Activated gamma-delta T cell (primary cell): ENCODE measurements at places on chromosomes 3 and 15.

GRCh38 chr15:89144491-89144890, 56.2 kb downstream of the ABHD2 start:
- no peak for DNase-seq

GRCh38 chr15:93312891-93313486, 224.0 kb upstream of the RGMA start:
- no peak for DNase-seq

- DNase-seq: no peak
These were observed 64.2 kb upstream of the MYZAP start for GRCh38 chr15:57527382-57528091.

DNA sequence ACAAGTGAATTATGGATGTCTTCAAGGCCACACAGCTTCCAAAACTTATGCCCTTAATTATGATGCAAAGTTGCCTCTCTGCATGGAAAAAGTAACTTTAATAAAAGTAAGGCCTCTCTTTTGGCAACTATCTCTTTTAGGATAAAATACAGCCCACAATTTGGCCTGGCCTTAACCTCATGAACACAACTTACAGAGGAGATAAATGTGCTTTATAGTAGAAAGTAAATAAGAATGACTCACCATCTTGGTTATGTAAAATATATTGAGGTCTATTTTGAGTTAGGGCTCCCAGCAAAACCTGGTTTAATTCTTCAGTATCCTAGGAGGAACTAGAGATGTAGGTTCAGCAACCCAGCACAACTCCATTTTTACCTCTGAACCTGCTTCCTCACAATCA, 164.0 kb downstream of the ROBO2 start:
- no peak for DNase-seq

GRCh38 chr3:148971401-148972163, 19.8 kb upstream of the GYG1 start:
- no peak for DNase-seq

DNA sequence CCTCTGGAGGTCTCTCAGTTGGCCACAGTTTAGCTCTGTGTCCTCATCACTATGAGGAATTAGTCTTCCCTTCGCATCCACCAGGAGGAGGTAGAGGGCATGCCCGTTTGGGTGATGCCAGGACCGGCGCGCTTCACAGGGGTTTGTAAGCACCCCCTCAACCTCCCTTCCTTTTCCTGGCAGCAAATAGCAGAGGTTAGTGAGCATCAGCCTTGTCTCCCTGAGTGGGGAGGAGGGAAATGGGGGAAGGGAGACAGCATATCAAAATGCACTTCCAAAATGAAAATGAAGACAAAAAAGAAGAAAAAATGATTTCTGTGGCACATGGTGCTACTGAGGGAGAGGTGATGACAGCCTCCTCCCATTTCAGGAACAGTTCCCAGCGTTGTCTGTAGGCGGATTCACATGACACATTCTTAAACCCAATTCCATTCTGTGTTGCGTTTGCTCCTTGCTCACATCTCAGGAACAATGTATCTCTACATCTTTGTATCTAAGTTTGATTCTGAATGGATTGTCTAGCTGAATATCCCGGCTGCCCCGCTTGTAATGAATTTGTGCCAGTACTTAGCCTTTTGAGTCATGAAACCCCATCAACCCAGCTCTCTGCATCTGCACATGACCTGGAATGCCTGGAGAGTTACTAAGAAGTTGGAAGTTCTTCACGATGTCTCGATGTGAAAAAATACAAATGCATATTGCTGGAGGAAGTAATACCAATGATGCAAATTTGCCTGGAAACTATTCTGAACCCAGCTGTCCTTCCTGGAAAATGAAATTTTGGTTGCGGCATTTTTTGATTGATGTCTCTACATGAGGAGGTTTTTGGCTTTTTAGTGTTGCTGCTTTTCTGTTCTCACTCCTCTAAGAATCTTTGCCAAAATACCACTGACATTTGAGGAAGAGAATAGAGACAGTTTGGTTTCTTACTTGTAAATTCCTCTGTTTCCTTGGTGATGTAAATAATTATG, 45.2 kb downstream of the TYRO3 start:
- no peak for DNase-seq

- no peak for DNase-seq
These were observed 25.9 kb downstream of the EXOG start for GRCh38 chr3:38522002-38522401.

DNA sequence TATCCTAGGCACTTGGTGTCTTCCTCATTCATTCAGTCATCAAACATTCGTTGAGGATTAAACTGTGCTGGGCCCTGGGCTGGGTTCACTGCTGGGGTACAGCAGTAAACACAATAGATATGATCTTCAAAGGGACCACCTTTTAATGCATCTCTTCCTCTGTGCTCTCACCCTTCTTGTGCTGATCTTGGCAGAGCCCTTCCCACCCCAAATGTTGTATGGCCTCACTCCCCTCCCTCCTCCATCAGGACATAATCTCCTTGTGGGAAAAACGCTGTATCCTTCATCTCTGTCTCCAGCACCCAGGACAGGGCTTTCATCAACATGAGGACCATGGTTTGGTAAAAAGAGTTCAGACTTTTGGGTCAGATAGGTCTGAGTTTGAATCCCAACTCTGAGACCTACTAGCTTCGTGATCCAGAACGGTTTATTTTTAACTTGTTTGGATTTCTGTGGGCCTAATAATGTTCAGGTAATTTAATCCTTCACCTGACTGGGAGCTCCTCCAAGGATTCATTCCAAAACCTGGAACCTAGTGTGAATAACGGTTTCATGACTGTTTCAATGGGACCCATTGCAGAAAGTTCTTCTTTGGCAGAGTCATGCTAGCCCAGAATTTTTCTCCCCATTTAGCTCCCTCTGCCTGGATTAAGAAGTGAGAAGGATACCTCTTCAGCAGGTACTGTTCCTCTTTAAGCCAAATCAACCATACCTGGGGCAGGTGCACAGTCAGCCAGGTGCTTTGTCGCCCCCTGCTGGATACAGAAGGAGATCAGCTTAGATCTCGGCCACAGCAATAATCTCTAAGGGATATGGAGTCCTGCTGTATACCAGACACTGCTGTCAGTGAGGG, 5.2 kb upstream of the WNT7A start:
- DNase-seq: no peak

- no peak for DNase-seq
These were observed 175.7 kb downstream of the FOXP1 start for GRCh38 chr3:71407823-71408222.

DNA sequence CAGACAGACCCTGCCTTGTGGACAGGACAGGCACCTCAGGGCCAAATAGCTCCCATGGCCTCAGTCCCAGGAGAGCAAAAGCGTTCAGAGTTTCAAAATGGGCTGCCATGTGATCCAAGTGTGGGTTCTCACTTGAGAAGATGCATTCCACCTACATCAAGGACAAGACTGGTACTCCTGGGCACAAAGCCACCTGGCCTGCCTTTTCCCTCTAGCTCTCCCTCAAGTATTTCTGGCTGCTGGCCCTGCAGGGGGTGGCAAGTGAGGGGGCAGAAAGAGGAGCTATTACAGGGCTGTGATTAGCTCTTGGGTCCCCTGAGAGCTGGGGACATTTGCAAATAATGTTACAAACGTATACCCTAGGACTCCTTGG, 6.5 kb upstream of the COL7A1 start:
- DNase-seq: no peak

- DNase-seq: no peak
These were observed 23.0 kb upstream of the ANP32A start for GRCh38 chr15:68843425-68844311.

DNA sequence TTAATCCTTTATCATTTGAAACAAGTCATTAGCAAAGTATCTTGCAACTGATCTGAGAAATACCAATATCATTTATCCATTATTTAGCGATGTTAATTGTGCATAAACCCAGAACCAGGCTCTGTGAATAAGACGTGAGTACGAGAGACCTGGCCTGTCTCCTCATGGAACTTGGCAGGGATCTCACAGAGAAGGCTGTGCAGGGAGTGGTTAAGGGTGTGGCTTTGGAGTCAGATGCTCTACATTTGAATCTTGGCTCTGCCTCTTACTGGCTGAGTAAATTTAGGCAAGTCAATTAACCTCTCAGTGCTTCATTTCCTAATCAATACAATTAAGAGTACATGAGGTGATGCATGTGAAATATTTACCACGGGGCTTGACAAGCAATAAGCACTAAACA, 39.9 kb upstream of the TBL1XR1 start:
- no peak for DNase-seq

- DNase-seq: no peak
These were observed 236.9 kb upstream of the IL12A start for GRCh38 chr3:159751752-159752151.

- no peak for DNase-seq
These were observed 208.9 kb upstream of the COL8A1 start for GRCh38 chr3:99429502-99429901.

DNA sequence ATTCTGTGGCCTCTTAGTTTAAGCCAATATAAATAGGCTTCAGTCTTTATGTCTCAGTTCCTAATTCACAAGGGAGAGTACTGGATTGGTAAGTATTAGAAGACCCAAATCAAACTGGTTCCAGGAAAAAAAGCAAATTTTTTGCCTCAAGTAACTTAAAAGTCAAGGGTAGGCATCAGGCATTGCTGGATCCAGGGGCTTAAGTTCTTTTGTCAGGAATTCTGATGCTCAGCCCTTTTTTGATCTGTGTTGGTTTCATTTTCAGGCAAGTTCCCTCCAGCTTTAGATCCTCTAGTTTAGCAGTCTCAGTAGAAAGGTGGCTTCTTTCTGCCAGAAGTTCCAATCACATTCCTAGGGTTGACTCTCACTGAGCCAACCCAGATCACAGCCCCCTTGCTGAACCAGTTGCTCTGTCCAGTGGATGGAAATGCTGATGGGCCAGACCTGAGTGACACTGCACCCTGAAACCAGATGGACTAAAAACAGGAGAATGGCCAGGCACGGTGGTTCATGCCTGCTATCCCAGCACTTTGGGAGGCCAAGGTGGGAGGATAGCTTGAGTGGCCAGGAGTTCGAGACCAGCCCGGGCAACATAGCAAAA, 253.5 kb downstream of the SHQ1 start:
- no peak for DNase-seq

DNA sequence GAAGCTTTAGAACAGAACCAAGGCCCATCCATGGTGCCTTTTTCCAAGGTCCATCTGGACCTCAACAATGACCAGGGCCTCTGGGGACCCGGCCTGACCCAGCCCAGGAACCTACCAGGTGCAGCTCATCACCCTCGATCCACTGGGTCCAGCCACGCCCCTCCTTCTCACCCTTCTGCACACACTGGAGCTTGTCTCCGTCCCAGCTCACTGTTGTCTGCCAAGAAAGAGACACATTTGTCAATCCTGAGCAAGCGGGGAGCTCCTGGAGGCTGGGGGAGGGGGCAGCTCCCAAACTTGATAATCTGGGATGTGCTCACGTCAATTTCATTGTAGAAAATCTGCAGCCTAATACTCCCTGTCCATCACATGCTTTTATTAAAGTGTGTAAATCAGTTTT, 21.2 kb downstream of the RBP1 start:
- DNase-seq: no peak

DNA sequence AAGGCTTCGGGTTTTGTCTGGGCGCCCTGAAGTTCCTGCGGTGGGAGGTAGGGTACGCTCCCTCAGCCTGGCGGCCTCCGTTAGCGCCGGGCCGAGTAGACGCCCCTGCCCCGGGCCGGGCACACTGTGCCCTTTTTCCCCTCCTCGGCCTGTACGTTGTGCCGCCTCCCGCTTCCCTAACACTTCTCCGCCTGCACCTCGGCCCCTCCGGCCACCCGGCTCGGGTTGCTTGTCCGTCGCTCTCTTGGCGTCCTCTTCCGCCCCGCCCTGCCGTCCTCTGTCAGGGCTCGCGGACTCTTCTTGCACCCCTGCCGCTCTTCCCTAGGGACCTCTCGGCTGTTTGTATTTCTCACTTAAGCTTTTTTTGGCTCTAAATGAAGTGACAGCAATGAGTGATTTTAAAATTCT, 384 bp downstream of the KNL1 start:
- no peak for DNase-seq

GRCh38 chr3:47163169-47164006, 525 bp downstream of the SETD2 start:
- DNase-seq: peak; percentile 53

- DNase-seq: no peak
These were observed 96.4 kb upstream of the NANOGP8 start for GRCh38 chr15:35181538-35181937.

- no peak for DNase-seq
These were observed 74.5 kb downstream of the CPNE4 start for GRCh38 chr3:131960324-131960723.

- DNase-seq: no peak
These were observed 90.0 kb upstream of the LRTM1 start for GRCh38 chr3:55017876-55018275.

DNA sequence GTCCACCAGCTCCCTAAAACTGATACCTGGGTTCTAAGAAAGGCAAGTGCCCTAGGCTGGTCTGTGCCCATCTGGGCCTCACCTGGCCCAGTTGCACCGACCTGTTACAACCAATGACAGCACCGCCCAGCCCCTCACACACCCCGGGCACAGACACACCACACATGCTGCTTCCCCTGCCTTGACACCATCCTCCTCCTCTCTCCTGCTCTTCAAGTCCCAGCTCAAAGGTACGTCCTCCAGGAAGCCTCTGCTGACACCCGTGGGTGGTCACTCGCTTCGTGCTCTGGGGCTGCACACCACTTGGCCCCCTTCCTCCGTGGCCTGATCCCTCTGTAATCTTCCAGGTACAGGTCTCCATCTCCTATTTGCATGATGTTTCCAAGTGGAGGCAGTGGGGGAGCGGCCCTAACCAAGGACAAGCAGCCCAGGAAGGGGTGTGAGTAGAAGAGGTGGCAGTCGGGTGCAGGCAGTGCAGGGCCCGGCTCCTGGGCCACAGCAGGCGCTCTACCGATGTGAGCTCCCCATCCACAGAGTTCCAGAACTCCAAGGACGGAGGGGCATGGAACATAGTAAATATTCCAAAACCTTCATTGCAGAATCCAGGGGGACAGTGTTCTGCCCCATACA, 144.6 kb downstream of the NUP210 start:
- DNase-seq: no peak

- DNase-seq: no peak
These were observed 11.4 kb upstream of the FETUB start for GRCh38 chr3:186628756-186629155.
